ENCODE measurements at places on chromosomes 5 and 9.

DNA sequence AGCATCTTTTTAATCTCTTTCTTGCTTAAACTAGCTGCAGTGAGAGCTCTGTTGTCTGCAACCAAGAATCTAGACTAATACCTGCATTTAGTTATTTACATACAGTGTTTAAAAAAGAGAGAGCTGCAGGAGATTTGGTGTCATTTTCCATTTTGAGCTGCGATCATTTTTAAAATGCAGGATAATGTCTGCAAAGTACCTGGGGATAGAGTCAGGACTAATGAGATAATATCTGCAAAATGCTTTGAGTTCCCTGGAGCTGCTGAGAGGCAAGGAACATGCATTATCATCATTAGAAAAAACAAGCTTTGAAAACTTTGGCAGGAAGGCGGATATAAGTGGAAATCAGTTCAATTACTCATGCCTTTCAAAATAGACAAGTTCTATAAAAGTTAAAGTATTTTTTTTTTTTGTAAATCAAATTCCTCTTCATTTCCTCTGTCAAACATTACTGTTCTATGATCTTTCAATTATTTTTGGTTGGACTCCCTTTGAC lies 21.8 kb upstream of the ANKRD33B start:
- no peak for DNase-seq
- H3K36me3 ChIP-seq = no peaks in the 10 kb centered on the region
- H3K27me3 ChIP-seq = peaks cover 7% of the 10 kb centered on the region
- no peak overlapping the region for H3K4me3 ChIP-seq

- no peaks in the 10 kb centered on the region for H3K4me1 ChIP-seq
- H3K36me3 ChIP-seq = no peaks in the 10 kb centered on the region
- H3K27ac ChIP-seq = no peak overlapping the region
- no peak overlapping the region for H3K4me3 ChIP-seq
Measured at GRCh38 chr9:9560382-9561035, 1052.3 kb downstream of the PTPRD start.

DNA sequence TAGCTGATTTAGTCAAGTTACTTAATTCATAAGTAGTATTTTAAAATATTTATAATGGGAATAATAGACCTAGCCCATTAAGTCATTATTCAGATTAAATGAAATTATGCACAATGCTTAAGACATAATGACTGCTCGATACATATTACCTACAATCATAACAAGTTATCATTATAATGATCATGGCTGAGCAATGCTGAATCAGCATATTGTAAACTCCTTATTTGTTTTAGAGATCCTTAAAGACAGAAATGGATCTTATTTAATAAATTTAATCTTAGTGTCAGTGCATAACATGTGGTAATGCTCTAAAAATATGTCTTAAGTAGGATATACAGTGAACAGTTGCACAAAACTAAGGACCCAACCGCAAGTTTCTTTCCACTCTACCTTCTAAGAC lies 169.0 kb downstream of the TRPM6 start:
- H3K4me1 ChIP-seq = no peaks in the 10 kb centered on the region
- peaks cover 15% of the 10 kb centered on the region for H3K27me3 ChIP-seq
- peaks cover 1% of the 10 kb centered on the region for H3K36me3 ChIP-seq
- H3K4me3 ChIP-seq = no peak overlapping the region

DNA sequence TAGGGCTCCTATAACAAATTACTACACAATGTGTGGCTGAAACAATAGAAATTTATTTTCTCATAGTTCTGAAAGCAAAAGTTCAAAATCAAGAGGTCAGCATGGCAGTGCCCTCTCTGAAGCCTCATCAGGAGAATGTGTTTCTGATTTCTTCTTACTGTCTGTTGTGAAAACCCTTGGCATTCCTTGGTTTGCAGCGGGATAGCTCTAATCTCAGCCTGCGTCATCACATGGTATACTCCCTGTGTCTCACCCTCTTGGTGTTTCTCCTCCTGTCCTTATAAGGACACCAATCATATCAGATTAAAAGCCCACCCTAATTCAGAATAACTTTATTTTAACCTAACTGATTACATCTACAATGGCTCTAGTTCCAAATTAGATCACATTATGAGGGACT lies 87.5 kb upstream of the CDH9 start:
- no peak overlapping the region for H3K4me3 ChIP-seq
- H3K27ac ChIP-seq = no peak overlapping the region
- H3K27me3 ChIP-seq = peaks cover 3% of the 10 kb centered on the region
- no peaks in the 10 kb centered on the region for H3K4me1 ChIP-seq

All from chondrocyte (in vitro differentiated cells).